ENCODE measurements at places on chromosomes 12 and 14. TPM values are rescaled to one million over a fixed set of nuclear protein-coding genes. Genes with fewer than 3 reads are reported as not detected.

DNA sequence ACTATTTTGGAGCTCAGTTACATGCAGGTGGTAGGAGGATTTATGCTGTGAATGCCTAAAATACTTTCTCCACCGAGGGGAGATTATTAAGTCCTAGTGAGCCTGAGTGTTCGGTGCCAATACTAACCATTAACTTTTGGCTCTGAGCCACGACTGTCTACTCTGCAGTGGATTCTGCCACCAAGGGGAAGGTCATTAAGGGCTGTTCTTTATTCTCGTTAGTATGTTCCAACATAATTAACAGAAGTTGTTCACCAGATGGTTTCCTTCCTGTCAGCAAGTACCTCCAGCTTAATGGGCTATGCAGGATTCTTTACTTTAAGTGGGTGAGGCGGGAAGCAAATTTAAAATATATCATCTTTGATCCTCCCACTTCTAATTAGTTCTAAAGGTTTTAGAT, 326.3 kb downstream of the BMP4 start:
- DNase-seq = no peak

- DNase-seq = no peak
Observed at GRCh38 chr12:50322206-50322605, 38.9 kb upstream of the LIMA1 start.

DNA sequence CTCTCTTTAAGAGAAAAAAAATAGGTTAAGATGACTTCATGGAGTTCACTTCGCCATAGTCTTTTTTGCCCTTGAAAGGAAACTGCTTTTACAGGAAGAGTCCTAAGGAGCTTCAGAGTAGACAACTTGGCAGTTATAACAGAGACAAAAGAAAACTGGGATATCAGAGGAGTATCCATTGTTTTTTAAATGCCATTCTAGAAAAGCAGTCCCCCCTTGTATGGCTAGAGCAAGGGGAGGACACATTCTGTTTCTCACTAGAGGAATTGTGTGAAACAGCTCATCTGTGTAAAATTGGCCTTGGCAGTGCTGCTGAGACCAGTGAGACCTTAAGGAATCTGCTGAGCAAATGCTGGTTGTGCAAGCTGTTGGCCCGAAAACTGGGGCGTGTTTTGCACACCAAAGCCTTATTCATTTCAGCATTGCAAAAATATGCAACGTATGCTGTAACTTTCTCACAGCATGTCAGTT, 128.0 kb downstream of the GPR135 start:
- no peak for DNase-seq

DNA sequence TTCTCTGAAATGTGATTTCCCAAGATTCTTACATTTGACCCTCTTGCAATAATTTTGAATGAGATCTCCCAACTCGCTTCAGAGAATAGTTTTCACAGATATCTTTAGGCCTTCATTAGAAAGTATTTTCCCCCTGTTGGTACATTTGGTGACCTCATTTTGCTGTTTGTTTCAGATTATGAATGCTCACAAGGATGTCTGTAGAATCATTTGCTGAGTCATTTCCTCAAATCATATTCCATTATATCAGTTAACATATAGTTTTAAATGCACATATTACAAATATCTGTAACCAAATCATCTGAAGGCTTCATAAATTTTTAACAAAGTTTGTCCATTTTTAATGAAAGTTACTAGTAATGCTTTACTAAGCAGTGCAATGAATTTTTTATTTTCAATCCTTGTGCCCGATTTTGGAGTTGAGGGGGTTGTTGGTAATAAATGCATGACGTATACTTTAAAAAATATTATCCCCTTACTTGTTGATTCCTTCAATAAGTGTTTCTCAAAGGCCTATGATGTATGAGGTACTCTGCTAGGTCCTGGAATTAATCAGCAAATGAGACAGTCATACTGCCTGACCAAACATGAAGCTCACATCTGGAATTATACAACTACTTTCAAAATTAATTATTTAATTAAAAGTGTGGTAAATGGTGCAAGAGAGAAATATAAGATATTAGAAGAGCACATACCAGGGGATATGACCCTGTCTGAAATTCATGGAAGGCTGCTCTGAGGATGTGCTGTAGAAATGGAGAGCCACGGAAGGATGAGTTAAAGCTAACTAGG, 126.9 kb upstream of the RAP1B start:
- DNase-seq = peak; percentile 67

- DNase-seq = peak; percentile 15
Observed at GRCh38 chr12:59650588-59651228, 54.9 kb downstream of the SLC16A7 start.

GRCh38 chr12:46535376-46535775, 162.8 kb upstream of the SLC38A2 start:
- DNase-seq = no peak

DNA sequence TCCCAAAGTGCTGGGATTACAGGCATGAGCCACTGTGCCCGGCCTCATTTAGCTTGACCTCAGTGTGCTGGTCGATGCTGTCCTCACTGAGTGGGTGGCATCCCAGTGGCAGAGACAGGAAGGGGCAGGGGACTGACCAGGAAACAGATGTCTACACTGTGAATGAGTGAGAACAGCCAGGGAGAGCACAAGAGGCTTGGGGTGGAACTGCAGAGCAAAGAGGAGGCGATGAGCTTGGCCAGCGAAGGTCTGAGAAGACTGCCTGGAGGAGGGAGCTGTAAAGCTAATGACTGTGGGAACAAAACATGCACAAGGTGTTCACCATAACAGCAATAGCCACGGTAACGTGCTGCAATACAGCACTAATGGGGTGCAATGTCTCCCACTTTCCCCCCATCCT, 57.2 kb upstream of the BEGAIN start:
- DNase-seq = no peak

GRCh38 chr12:125797421-125798175, 732.4 kb downstream of the AACS start:
- no peak for DNase-seq

GRCh38 chr14:51912112-51912786, 51.8 kb downstream of the GNG2 start:
- DNase-seq = no peak

DNA sequence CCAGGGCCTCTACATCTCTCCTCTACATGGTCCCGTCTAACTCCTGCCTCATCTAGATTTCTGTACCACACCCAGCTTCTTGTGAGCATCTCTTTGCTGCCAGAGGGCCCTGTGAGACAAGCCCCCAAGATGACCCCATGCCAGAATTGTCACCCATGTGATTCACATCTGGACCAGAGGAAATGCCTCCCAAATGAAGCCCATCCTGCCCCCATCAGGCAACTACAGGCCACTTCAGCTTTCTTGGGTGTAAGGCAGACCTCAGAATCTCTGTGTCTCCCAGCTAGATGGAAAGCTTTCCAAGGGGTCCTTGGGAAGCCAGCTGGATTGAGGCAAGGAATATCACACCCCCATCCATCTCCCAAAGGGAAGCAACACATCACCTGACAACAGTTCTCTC, 9.3 kb upstream of the OAS3 start:
- DNase-seq = no peak

GRCh38 chr14:36845356-36846012, 183.8 kb downstream of the PAX9 start:
- DNase-seq = peak; percentile 3

The B4GALNT3 gene
- polyA plus RNA-seq = not detected

The MAP3K9 gene
- 0.17 TPM for polyA plus RNA-seq

The SERPINA3 gene
- 0.33 TPM for polyA plus RNA-seq

The NGB gene
- polyA plus RNA-seq = not detected

The TMEM253 gene
- polyA plus RNA-seq = not detected

The SLC25A47 gene
- not detected for polyA plus RNA-seq

Measured in IMR-90 (cell line).